ENCODE measurements at places on chromosomes 2 and 18.

DNA sequence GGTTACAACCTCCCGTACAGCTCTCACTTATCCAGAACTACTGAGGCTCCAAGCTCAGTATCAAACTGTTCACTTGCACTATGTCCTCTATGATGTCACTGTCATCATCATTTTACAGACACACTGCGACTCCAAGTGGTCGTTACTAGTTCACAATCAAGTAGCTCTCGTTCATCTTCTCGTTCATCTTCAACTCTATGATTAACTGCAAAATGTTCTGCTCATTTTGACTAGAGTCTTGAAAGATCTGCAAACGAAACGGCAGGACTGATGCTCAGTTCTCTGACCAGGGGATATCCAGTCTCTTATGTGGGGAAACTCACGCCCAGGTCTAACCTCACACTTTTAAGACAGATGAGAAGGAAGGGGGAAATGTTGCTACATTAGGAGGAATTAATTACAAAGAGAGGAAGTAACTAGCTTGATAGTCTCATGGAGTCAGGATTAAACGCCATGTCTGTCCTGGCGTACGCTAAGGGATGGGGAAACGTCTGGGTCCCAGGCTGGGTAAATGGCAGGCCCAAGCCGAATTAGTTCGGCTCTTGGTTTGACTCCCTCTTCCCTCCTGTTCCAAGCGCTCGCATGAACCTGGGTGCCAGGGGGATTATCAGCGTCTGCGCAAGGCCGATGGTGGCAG is 794 bp upstream of the CHCHD5 start:
- no peak for DNase-seq

DNA sequence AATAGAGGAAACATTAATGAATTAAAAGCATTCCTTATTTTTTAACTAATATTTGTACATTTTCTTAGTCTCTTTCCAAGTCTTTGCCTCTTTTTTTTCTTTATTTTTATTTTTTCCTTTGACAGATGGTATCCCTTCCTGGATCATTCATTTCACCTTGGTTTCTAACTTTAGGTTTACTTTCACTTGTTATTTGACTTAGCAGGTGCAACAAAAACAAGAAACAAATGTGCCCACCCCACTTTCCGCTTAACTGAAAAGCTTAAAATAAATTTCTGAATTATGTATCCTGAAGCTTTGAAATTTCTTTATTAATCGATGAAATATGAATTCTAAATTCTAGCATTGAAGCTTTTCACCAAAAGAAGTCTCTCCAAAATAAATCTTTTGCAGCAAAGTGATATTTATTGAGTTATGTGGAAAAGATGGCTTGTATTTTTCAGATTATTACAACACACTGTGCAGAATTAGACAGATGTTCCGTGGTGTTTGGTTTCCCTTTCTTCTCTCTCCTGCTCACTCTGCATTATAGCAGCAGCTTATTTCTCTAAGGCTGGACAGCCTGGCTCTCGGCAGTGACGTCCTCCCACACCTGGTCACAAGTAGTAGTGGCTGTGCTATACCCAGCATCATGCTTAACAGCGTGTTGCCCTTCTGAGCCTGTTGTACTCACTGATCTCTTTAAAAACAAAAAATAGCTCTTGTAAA is 99.1 kb upstream of the ZNF397 start:
- no peak for DNase-seq

DNA sequence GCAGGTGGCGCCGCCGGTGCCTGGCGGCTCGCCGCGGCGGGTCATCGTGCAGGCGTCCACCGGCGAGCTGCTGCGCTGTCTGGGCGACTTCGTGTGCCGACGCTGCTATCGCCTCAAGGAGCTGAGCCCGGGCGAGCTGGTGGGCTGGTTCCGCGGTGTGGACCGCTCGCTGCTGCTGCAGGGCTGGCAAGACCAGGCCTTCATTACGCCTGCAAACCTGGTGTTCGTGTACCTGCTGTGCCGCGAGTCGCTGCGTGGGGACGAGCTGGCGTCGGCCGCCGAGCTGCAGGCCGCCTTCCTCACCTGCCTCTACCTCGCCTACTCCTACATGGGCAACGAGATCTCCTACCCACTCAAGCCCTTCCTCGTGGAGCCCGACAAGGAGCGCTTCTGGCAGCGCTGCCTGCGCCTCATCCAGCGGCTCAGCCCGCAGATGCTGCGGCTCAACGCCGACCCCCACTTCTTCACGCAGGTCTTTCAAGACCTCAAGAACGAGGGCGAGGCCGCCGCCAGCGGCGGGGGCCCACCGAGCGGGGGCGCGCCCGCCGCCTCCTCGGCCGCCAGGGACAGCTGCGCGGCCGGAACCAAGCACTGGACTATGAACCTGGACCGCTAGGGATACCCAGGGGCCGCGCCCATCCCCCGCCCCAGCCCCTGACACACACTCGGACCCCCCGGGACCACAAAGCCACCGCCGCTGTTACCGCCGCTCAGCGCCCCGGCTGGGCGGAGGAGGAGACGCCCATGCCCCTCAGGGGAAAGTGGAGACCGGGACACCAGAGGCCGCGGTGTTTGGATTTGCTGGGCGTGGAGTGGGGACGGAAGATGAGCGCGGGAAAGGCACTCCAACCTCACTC is 1.1 kb downstream of the CDK5R2 start:
- DNase-seq = no peak

- DNase-seq = no peak
Measured at GRCh38 chr2:44283116-44283666, 7.9 kb downstream of the SLC3A1 start.

DNA sequence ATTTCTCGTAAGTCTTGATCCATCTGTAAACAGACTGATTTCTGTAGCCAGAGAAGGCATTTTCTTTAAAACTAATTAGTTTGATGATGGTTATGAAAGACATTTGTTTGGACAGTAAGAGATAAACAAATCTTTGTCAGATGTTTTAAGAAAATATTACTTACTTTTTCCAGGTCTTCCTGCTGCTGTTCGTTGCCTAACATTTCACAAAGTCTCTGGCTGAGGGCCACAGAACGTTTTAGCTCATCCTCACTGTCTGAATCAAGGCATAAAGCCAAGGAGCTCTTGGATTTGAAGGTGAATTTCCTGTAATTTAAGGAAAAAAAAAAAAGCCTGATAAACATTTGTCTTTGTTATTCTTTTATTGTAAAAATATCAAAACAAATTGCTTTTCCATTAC is 57.8 kb downstream of the VIL1 start:
- no peak for DNase-seq

- DNase-seq = no peak
Measured at GRCh38 chr18:26021061-26021754, 69.2 kb downstream of the SS18 start.

- no peak for DNase-seq
Measured at GRCh38 chr2:119756837-119757236, 2.9 kb upstream of the PTPN4 start.

- no peak for DNase-seq
Measured at GRCh38 chr18:66795051-66795450, 191.2 kb upstream of the CDH19 start.

DNA sequence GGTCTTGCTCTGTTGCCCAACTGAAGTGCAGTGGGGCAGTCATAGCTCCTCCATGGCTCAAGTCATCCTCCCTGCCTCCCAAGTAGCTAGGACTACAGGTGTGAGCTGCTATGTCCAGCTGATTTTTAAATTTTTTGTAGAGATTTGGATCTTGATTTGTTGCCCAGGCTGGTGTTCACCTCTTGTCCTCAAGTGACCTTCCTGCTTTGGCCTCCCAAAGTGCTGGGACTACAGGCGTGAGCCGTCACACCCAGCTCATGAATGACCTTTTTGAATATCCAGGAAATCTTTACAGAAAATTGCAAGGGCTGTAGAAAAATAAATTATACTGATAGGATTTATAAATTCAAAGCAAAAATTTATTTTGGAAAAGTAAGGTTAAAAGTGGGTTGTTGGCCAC is 17.4 kb downstream of the ACTR3 start:
- no peak for DNase-seq

DNA sequence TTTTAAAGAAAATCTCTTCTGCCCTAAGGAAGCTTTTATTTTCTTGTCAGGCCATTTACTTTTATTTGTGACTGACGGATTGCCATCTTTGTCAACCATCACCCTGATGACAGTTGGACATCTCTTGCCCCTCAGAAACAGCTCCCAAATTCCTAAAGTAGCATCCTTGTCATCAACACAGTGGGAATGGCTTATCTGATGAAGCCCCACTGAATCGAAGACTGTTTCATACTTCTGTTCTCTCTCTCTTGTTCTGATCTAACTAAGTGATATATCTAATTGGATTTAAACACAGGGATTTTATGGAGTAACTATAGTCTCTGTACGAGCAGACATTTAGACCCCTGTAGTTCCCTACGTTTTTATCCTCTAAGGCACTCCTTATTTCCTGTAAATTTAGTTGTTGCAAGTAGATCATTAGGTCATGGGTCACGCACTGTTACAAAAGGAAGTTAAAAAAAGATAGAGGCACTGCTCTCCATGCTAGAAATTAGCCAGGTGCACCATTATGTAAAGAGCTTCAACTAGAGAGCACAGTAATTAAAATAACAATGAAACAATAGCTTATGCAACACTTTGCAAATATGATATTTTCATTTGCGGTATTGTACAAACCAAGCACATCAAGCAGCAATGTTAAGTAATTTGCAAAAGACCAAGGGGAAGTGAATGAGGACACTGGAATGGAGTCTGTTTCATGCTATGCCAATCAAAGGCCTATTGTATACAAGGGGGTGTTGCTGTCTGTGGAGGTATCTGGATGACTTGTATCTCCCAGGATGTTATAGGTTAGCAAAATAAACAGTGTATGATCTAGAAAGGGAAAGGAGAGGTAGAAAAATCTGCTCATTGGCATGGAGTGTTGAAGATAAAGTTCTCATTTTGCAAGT is 284.7 kb downstream of the LRRTM1 start:
- DNase-seq = no peak

GRCh38 chr2:166090346-166090745 is 37.5 kb downstream of the SCN1A start:
- no peak for DNase-seq

DNA sequence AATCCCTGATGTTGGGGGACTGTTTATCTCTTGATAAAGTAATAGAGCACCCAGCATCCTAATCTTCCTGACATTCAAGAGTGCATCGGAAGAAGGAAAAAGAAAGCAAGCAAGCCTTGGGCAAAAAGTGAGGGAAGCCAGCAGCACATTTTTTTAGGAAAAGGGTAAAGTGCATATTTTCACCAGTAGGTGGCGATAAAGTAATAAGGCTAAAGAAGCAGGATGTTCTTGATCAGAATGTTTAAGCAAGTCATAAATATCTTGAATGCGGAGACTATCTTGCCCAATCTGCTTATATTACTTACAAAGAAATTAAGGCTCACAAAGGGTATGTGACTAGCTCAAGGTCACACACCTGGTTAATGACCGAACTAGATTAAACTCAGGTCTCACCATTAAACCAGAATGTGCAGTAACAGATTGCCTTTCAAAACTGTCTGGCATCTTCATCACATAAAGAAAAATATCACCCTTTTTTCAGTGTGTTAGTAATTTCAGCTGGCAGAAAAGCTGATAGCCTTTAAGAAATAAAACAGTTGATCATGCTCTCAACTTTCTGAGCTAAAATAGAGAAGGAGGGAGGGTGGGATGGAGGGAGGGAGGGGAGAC is 83.8 kb downstream of the VIT start:
- DNase-seq = no peak

GRCh38 chr18:6920099-6920955 is 190.8 kb downstream of the ARHGAP28 start:
- DNase-seq = peak; percentile 56

- DNase-seq = no peak
Measured at GRCh38 chr2:17544256-17544655, 3.8 kb downstream of the VSNL1 start.

DNA sequence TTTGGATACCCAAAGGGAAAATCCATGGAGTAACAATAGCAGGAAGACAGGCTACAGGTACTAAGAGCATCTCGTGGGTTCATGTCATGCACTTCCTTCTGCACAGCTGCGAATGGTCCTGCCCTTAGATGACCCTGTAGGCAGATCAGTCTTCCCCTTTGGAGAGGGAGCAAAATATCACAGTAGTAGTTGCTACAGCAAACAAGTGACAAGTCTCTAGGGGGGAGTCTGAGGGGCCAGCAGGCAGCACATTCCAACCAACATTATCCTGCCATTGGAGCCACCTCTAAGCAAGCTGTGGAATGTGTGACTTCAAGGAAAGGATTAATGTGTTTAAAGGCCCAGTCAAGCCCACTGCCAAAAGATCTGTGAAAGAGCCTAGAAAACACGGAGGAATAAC is 273.2 kb upstream of the PARD3B start:
- DNase-seq = peak; percentile 33

- DNase-seq = no peak
Measured at GRCh38 chr2:70101174-70101573, 13.9 kb downstream of the PCBP1 start.

GRCh38 chr2:146119586-146119985 is 1599.7 kb upstream of the ZEB2 start:
- no peak for DNase-seq

DNA sequence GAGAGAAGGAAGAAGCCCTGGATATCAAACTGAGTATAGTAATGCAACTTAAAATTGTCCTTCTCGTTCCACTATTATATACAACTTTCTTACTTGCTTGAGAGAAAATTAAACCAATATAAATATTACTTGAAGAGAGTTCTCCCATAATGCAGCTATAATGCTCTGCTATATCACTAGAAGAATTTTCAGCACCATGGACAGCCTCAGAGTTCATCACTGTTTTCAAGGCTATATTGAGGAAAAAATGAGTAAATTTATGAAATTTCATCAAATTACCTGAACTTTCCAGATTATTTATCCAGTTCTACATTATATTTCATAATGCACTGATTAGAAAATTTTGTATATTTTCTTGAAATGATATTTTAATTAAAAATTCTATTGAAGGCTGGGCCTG is 1053.5 kb upstream of the FAM98A start:
- DNase-seq = no peak

GRCh38 chr2:9115229-9115628 is 91.4 kb upstream of the ASAP2 start:
- DNase-seq = no peak

DNA sequence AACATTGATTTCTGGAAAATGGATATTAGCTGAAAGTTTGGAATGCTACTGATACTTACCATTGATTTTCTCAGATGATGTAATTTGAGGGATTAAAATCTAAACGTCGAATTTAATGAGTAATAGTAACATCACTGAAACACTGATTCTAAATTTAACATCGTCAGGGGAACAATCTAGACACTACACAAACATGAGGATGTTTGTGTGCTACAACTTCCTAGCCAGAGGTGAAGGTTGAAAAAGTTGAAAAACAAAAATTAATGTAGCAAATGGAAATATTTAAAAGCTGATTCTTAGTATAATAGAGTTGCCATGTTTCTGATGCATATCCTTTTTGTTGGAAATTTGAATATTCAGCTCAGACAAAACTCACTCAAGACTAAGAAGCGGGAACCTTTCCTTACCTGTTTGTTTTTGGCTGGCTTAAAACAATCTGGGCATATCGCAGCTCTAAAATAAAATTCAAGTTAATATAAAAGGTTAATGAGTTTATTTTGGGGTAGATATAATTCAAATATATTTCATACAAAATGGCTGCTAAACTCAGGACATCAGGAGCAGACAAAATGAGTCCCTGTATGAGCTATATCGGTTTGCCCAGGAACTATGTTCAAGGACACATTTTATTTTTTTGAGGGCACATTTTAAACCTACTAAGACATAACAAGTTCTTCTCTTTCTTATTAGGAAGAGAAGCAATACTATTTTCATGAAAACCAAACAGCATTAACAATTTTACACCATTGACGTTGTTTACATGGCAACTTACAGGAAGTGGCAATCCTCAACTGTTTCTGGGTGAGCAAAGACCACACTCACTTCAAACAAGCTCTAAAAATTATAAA is 52.6 kb upstream of the PEX13 start:
- no peak for DNase-seq

All from left hindlimb (tissue), 1 donor.